Activated gamma-delta T cell treated with anti-CD3 and anti-CD28 coated beads, Interleukin-2, amount 50 U/mL, for 16 hours (primary cell): ENCODE measurements at places on chromosomes 5 and 9.
A peak's percentile ranks its signal among the peaks of the same experiment; 100 is the strongest.

DNA sequence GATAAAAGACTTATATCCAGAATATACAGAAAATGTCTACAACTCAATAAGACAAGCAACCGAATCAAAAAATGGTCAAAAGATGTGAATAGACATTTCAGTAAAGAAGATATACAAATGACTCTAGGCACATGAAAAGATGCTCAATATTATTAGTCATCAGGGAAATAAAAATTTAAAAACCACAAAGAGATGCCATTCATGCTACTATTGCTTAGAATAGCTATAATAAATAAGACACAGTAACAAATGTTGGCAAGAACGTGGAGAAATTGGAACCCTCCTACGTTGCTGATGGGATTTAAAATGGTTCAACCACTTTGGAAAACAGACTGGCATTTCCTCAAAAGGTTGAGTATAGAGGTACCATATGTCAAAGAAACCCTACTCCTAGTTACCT, 39.8 kb downstream of the POLK start:
- DNase-seq: no peak

- no peak for DNase-seq
Observed at GRCh38 chr9:15824310-15824709, 271.5 kb downstream of the CCDC171 start.

GRCh38 chr5:157464519-157465171, 4.6 kb downstream of the NIPAL4 start:
- peak; percentile 36 for DNase-seq

DNA sequence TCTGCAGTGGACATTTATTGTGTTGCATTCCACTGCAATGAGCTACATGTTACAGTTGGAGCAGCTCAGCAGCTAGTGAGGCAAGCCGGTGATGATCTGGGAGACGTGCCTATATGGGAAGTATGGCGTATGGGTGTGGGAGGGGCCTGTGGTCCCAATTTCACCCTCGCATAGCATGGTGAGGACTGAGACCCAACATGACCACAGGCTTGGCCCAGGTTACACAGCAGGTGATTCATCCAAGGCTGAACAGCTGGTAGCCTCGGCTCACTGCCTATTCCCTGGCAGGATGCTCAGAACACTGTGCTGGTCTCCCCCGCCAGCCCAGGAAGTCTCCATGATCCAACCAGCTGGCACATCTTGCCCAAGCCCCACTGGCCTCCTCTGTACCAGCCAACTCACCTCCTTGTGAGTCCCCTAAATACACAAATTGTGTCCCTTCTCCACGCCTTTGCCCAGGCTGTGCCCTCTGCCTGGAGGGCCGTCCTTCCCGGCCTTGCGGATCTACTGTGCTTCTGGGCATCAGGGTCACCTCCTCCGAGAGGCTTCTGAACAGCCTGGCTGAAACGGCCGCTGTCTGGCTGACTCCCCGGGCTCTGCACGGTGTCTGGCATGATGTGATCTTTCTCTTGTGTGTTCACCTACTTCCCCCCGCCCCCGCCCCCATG, 81.4 kb downstream of the NSUN2 start:
- DNase-seq: no peak

GRCh38 chr5:103247118-103247517, 11.4 kb upstream of the MACIR start:
- DNase-seq: no peak

- no peak for DNase-seq
Observed at GRCh38 chr5:67773411-67774266, 441.9 kb upstream of the PIK3R1 start.

- no peak for DNase-seq
Observed at GRCh38 chr5:107560377-107560776, 110.4 kb downstream of the EFNA5 start.

DNA sequence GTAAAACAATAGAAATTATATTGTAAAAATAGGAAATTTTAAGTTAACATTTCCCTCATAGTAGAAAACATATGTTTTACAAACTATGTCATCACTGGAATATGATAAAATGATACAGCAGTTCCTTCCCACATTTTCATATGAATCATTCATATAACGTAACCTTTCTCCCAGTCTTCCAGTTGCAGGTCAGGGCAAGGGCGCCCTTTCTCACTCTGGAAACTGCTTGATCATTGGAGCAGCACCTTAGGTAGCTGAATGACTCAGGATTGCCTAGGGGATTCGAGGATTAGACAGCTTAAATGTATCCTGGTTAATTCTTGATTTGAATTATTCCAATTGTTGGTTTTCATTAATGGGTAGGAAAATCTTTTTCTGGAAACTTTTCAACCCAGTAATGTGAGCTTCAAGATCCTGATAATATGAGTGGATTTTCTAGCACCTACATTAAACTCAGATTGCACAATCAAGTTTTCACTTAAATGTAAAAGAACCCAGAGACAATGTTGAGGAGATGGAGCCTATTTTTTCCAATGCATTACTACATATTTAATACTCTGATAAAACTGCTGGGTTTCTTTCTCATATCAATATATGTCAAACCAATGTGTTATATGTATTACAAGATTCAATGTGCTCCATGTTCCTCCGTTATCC, 32.6 kb upstream of the ANXA1 start:
- no peak for DNase-seq

- DNase-seq: no peak
Observed at GRCh38 chr9:116379821-116380220, 226.2 kb downstream of the PAPPA start.

- no peak for DNase-seq
Observed at GRCh38 chr5:23072179-23072578, 219.0 kb upstream of the CDH12 start.

GRCh38 chr9:99851500-99851822, 29.8 kb downstream of the NR4A3 start:
- DNase-seq: peak; percentile 22

GRCh38 chr9:14327036-14327435, 13.1 kb upstream of the NFIB start:
- DNase-seq: no peak

DNA sequence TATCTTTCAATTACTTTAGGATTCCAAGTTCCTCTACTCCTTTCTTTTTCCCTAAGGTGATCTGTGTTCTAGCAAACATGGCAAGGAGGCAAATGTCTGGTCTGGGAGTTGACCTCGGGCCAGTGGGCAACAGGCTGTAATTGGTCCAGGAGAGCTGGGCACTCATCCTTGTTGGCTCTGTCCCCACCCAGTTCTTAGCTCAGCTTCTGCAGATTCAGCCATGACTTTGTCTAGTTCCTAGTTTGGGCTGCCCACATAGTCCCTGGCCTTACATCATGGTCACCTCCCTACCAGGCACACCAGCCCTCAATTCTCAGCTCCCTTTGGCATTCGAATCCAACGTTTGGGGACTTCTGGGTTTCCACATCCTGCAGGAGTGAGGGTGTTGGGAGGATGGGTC, 92.1 kb upstream of the DAP start:
- DNase-seq: no peak

GRCh38 chr5:17118631-17119030, 98.8 kb upstream of the BASP1 start:
- no peak for DNase-seq

DNA sequence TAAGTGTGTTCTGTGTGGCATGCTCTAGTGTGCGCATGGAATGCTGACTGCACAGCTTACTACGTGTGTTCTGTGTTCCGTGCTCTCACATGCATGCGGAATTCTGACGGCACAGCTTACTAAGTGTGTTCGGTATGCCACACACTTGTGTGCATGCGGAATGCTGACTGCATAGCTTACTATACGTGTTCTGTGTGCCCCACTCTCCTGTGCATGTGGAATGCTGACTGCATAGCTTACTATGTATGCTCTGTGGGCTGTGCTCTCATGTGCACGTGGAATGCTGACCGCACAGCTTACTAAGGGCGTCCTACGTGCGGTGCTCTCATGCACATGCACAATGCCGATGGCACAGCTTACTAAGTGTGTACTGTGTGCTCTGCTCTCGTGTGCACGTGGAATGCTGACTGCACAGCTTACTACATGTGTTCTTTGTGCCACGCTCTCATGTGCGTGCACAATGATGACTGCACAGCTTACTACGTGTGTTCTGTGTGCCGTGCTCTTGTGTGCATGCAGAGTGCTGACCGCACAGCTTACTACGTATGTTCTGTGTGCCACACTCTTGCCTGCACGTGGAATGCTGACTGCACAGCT, 548.9 kb downstream of the IRX1 start:
- no peak for DNase-seq

GRCh38 chr5:132458226-132458560, 32.4 kb downstream of the IRF1 start:
- DNase-seq: no peak

DNA sequence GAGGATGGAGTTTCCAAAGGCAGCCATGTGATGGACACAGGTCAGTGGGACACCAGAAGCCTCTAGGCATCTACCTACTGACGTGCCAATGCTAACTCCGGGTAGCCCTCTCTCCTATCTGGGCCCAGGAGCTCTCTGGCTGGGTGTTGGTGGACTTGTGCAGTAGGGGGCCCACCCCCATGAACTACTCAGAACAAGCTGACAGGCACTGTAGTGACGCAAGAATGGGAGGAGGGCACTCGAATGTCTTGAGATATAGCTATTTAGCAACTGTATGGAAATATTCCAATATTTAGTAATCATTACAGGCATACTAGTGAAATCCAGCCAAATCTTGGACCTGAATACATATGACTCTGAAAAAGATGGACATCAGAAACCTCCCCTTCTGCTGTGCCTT, 5.7 kb upstream of the DOCK2 start:
- no peak for DNase-seq

- no peak for DNase-seq
Observed at GRCh38 chr5:540906-541538, 16.8 kb upstream of the SLC9A3 start.

DNA sequence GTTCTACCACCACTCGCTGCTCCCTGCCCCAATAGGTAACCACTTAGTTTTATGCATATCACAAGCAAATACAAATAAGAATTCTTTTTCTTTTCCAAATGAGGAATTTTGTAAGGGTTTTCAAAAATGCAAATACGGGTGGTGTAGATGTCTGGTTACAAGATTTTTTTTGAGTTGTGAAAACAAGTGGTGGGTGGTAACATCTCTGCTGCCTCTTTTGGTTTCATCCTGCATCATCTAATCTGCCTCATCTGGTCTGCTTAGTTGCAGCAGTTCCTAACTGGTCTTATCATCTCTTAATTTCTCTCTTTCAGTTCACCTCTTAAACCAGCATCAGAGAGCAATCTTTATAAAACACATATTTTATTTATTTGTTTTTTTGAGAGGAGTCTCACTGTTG, 5.3 kb downstream of the NFX1 start:
- DNase-seq: no peak

- no peak for DNase-seq
Observed at GRCh38 chr5:140642718-140643117, 3.5 kb downstream of the TMCO6 start.

GRCh38 chr5:1568201-1568979, 44.6 kb upstream of the LPCAT1 start:
- DNase-seq: no peak

- no peak for DNase-seq
Observed at GRCh38 chr5:54611290-54611951, 93.9 kb downstream of the SNX18 start.

DNA sequence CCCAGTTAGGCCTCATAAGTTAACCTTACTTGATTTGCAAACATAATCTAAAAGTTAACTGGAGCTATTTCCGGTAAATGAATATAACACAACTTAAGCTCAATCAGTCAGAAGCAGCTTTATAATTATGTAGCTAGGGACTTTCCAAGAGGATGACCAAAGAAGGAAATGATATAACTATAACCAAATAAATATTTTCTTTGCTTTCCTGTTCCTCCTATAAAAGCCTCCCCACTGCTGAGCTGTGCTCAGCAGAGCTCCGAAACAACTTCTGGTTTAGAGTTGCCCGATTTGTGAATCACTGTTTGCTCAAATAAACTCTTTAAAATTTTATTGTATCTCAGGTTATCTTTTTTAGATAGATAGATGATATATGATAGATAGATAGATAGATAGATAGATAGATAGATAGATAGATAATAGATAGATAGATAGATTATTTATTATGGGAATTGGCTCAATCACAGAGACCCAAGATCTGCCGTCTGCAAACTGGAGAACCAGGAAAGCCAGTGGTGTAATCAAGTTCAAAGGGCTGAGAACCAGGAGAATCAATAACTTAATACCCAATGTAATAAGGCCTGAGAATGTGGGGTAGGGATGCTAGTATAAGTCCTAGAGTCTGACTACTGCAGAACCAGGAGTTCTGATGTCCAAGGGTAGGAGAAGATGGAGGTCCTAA, 19.3 kb upstream of the TMEM161B start:
- no peak for DNase-seq

GRCh38 chr5:123389794-123390193, 33.4 kb downstream of the CEP120 start:
- DNase-seq: no peak

DNA sequence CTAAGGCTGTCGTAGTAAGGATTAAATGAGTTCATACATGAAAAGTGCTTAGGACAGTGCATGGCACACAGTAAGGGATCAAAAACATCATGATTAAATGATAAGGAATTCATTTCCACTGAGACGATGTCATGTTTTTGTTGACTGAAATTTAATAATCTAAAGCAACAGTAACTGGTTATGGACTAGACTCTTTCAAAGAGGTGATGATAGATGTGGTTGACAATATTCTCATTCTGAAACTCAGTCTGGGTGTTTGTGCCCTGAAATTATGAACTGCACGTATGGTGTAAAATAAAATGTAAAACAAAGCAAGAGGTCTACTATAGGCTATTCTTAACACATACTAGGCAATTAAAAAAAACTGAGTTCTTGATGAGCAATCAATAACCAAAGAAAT, 280.0 kb downstream of the DENND1A start:
- DNase-seq: no peak

DNA sequence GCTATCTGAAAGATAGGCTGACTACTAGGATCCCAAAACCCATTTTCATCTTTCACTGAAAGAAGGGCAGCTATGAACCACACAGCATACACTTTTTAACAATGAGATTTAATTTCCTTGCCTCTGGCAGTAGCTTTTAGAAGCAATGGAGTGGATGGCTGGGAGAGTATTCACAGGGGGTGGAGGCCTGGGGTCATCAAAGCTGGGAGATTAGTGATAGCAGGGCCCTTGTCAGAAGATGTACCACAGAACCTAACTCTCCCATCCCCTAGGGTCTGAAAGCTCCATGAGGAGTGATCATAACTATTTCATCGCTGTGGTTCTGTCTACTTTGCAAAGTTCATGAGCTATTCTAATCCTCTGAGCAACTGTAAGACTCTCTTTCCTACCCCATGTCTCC, 332.2 kb downstream of the PRELID2 start:
- DNase-seq: no peak

- DNase-seq: no peak
Observed at GRCh38 chr5:112257976-112258375, 161.1 kb downstream of the EPB41L4A start.

GRCh38 chr9:35862328-35862727, 7.9 kb downstream of the OR13J1 start:
- no peak for DNase-seq

GRCh38 chr5:56698463-56699381, 116.6 kb upstream of the MAP3K1 start:
- no peak for DNase-seq

- DNase-seq: no peak
Observed at GRCh38 chr5:124655921-124656511, 90.4 kb downstream of the ZNF608 start.
